ENCODE measurements at places on chromosomes 7 and 10.

DNA sequence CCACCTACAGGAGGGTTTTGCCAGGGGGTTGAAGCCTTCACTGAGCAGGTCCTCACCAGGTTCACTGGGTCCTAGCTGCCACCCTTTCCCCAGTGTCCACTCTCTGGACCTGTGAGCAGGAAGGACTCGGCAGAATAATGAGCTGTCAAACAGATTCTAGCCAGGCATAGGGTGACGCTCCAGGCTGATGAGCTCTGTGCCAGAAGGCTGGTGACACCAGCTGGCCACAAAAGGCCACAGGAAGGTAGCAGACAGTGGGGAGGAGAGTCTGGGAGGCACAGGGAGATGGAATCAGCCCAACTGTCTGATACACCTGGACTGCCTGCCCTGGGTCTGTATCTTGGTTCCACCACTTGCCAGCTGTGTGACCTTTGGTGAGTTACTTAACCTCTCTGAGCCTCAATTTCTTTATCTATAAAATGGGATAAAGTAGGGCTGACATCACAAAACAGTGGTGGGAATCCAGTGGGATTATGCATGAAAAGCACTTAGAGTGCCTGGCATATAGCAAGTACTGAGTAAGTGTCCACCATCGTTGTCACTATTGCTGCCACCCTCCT lies 26.7 kb upstream of the NDST2 start:
- no peak for DNase-seq

GRCh38 chr7:37441816-37442215 lies 6.8 kb downstream of the ELMO1 start:
- no peak for DNase-seq

DNA sequence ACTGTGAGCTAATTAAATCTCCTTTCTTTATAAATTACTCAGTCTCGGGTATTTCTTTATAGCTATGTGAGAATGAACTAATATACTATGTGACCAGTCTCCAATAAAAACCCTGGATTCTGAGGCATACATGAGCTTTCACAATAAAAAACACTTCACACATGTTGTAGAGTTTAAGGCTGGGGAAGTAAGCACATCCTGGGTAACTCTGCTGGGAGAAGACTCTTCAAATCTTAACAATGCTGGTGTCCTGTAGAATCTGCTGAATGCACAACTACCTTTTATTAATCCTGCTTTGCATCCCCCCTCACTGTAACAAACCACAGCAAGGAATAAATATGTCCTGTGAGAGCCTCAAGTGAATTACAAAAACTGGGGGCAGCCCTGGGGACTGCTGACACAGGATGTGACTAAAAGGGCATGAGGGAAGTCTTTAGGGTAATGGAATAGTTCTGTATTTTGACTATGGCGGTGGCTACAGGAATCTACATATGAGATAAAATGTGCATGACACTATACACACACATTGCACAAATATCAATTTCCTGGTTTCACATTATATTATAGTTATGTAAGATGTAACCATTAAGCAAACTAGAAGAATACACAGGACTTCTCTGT lies 45.1 kb upstream of the KCTD7 start:
- no peak for DNase-seq

- DNase-seq = peak; percentile 76
Observed at GRCh38 chr7:105876091-105876963, at the start of gene ATXN7L1. Gene ATXN7L1, minus strand, starts transcription at chr7:105876599. Its CDS starts 41 bp downstream, at chr7:105876558.

GRCh38 chr10:115975506-115975905 lies 297.5 kb downstream of the GFRA1 start:
- DNase-seq = no peak

DNA sequence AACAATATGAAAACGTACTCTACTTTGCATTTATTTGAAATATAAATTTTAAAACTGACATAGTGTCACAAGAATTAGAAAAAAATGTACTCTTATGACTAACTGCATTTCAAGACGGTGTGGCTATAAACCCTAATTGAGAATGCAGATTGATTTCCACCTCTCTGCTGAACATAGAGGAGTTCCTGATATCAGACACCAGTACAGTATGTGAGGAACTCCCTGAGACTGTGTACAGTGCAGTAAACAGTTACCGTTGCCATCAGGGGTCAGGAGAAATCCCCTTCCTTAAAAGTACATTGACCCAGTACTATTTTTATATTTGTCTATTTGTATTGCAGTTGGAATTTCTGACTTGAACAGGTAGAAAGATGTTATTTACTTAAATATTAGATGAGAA lies 61.8 kb upstream of the DKK1 start:
- DNase-seq = no peak

DNA sequence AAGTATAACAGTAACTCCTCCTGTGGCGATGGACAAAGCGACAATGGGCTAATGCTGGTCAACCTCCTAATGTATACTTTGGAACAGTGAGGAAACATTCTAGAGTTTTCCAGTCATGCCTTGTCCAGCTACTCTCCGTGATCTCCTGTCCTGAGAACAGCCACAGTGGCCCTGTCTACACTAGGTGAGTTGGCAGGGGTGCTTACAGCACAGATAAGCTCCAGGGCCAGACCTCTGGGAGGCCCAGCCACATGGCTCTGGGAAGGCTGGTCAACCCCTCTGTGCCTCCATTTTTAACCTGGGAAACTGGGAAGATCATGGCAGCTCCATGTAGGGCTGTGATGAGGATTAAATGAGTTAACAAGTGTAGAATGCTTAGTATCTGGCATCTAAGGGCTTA lies 57.0 kb downstream of the CLEC2L start:
- DNase-seq = no peak

DNA sequence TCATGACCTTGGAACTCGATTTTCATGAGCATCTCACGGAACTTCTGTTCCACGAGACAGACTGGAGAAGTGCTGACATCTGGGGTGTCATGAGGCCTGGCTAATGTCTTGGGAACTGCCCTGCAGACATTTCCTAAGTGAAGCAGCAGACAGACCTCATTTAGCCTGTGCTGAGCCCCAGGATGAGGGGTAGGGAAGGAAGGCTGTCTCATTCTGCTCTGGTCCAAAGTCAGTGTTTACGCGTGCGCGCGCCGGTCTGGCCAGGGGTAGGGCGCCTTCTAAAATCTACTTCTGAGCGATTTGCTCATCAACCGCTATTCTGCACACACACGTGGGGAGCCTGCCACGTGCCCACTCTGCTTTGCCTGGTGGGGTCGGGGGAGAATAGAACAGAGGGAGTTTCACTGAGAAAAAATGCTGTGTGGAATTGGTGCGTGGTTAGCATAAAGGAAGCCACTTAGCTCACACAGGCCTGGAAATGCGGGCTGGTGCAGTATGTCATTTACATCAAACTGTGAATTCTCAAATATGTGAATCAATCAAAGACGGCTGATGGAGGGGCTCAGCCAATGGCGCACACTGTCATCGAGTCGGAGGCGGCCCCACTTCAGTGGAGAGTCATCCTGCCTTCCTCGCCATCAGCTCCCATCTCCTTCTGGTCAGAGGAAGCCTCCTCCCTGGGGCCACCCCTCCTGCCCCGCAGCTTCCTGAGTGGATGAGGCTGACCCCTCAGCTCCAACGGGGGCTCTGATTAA lies 335.1 kb downstream of the ADARB2 start:
- DNase-seq = no peak

GRCh38 chr7:47670729-47671128 lies 88.8 kb upstream of the TNS3 start:
- no peak for DNase-seq

GRCh38 chr7:956031-956430 lies 1.6 kb upstream of the ADAP1 start:
- no peak for DNase-seq

DNA sequence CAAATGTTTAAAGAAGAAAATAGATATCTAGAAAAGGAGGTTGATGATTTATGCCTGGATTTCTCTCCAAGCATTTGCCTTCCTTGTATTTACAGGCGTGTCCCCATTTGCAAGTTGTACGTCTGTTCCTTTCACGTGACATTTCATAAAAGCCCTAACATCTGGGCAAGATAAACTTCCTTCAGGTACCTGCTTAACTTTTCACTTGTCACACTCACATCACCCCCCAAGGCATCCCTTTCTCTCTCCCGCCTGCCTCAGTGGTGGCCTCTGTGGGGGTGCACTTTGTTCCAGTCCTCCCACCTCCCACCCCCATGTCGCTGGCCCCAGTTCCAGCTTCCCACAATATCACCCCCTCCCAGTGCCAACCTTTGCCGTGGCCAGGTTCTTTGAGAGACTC lies 6.7 kb downstream of the TWIST1 start:
- no peak for DNase-seq

GRCh38 chr7:151083071-151083823 lies at the start of gene TMUB1:
Gene TMUB1, minus strand, starts transcription at chr7:151083493. Its CDS starts 930 bp downstream, at chr7:151082563.
- peak; percentile 74 for DNase-seq

DNA sequence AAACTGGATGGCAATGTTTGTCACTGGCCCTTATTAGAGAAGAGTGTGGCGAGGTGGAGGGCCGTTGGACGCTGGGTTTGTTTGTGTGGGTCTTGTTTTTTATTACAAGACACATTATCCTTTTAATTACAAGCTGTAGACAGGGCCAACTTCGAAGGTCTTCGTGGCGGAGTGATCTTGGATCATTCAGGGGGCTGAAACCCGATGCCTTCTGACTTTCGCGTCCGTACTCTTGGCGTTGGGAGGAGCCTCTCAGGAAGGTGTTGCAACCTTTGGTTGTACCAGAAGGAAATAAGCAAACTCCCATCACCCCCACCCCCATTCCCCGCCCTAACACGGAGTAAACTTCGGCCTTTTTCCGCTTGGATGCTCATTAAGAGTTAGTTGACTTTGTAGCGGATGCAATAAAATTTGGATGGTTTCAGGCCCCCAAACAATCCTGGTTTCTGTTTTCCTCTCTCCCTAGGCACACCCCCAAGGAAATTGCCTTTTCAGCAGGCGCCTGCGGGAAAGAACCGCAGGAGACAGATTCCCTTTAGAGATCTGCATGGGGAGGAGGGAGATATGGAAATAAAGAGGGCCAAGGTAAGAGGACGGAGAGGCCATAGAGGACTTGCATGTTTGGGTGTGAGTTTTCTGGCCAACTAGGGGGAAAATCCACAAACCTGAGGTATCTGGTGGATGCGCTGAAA lies 294.5 kb upstream of the NFE2L3 start:
- DNase-seq = no peak

DNA sequence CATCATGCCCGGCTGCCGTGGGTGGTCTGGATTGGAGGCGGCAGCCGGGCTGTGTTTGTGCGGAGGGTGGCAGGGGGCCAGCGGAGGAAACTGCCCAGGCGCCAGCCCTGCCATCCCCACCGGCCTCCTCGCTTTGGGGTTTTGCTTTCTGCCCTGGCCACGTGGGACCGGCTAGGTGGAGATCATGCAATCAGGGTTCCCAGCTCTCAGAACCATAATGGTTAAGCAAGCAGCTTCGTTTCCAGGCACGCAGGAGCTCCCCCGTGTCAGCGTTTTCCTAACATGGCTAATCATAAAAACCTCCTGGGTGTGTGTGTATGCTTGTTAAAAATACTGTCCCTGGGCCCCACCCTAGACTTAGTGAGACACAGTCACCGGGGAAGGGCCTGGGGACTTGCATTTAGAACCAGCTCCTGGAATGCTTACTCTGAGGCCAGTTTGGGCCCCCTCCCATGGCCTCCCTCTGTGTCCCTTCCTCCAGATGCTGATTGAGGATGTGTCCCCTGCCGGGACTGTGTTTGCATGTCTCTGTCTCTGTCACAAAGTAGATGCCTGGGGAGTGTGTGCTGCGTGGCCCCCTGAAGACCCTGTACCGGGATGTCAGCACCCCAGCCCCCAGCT lies 119.3 kb downstream of the CUX1 start:
- DNase-seq = no peak

DNA sequence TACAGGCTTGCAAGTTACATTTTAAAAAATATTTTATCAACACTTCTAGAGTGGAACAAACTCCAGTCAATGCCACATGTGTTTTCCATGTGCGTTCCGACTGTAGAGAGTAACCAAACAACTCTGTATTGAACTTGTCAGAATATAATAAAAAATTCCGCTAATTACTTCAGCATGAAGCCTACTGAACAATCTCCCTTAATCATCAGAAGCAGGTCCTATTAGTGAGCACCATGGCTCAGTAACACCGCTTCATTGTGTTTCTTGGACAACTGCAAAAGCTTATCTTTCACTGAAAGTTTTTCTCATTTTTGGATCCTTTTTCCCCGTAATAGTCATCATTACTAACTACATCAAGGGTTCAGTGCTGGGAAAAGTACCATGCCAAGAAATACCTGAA lies 117.0 kb downstream of the MKX start:
- DNase-seq = no peak

- no peak for DNase-seq
Observed at GRCh38 chr10:6256439-6256838, 53.7 kb downstream of the PFKFB3 start.

- DNase-seq = no peak
Observed at GRCh38 chr10:1424648-1425047, 312.7 kb downstream of the ADARB2 start.

All from activated CD4-positive, alpha-beta T cell treated with anti-CD3 and anti-CD28 coated beads, Interleukin-2, amount 50 U/mL, for 24 hours (primary cell).